Skeletal muscle tissue (tissue), 5 donors: ENCODE measurements at places on chromosomes 3 and 15. TPM values are rescaled to one million over a fixed set of nuclear protein-coding genes. Genes with fewer than 3 reads are reported as not detected.

FURIN gene
- 12.0 TPM for total RNA-seq

C3orf33 gene
- total RNA-seq: 2.6 TPM

AMIGO3 gene
- total RNA-seq: under 0.01 TPM

CCDC13 gene
- not detected for total RNA-seq

REC114 gene
- not detected for total RNA-seq

MITF gene
- total RNA-seq: 11.0 TPM

WDR6 gene
- total RNA-seq: 54.3 TPM
